Hippocampal formation (tissue), 2 donors: ENCODE measurements at places on chromosomes 7 and 10.

DNA sequence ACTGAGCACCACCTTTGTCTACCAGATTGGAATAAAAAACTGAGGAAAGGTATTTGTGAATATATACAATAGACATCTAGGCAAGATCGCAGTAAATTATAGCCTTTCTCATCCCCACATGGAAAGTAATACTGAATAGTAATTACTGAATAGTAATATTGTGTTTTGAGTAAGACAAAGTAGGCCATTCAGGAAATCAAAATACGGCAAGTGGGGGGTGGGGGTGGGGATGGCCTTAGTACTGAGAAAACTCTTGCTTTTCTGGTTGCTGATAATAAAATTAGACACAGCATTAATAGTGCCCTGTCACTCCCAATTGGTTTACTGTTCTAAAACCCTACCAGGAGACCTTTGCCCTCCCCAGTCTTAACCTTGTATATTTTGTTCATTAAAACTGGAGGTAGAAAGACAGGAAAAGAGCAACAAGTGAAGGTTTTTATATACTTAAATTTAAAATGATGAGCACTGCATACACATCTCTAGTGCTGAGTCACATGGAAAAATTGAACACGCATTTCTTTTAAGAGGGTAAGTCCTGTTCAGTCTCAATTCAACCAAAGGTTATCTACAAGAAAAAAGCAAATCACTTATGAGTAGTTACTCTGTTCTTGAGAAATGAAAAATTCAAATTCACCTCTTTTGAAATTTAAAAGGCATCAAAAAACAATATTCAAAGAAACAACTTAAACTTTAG lies 65.6 kb downstream of the IGF2BP3 start:
- no peak for DNase-seq

DNA sequence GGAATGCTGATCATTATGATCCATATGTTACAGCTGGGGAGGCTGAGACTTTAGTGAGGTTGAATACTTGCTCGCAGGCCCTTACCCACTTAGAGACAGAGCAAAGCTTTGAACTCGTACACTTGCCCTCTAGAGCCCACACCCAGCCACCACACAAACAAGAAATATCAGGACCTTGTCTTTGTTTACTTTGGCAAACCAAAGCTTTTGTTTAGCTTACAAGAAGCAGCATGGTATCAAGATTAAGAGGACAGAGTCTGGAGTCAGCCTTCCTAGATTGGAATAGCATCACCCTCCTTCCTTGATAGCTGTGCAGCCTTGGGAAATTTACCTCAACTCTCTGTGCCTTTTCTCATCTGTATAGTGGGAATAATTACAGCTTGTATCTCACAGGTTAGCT lies 477.5 kb downstream of the SUGCT start:
- no peak for DNase-seq

GRCh38 chr10:132606536-132607316 lies 69.1 kb downstream of the INPP5A start:
- DNase-seq = peak; percentile 51

GRCh38 chr7:2513702-2514101 lies 5.9 kb upstream of the LFNG start:
- DNase-seq = no peak

DNA sequence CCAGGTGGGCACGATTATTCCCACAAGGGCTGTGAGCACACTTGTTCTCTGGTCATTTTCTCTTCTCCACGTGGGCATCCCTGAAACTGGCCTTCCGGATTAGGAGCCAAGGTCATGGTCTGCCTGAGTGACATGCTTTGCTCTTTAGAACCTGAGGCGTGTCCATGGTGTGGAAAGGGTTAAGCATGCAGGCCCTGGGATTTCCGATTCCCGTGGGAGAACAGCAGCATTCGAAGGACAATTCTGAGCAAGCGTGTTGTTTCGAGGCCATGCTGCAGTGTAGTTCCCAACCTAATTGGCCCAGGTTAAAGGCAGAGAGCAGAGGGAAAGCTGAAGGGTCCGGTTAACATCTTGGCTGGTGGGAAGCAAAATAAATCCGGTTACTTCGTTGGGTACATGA lies 245.9 kb downstream of the SKAP2 start:
- no peak for DNase-seq

DNA sequence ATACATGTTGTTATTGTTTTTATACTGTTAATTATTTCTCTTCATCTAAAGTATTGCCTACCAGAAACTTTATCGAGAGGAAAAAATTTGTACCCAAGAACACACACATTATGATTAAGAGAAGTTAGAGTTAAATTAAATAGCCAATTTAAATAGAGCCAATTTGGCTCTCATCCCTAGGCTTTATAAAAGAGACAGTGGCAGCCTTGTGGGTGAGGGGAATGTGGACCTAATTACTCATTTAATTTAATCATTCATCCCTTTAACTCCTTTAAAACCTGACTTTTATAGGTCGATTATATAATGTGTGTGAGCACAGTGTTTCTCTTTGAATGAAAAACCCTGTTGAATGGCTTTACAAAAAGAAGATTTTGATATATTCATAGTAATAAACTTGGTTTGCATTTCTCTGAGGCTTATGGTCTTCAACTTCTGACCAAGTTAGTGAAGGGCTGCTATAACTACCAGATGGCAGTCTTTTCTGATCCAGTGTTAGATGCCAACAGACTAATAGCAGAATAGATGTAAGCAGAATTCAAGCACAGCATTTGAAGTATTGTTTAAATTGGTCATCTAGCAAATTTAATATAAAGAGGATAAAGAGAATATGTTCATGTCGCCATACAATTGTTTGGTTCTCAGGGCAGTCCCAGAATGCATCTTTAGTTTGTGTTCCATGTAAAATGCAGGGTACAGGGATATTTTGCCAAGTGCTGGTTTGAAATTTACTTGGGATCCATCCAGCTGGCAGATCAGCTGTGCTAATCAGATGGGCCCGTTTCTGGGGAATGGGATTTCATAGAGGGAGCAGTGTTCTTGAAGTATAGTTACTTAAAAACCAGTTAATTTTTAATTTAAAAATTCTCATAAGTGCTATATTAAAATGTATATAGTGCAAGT lies 25.3 kb downstream of the ADD3 start:
- peak; percentile 32 for DNase-seq

DNA sequence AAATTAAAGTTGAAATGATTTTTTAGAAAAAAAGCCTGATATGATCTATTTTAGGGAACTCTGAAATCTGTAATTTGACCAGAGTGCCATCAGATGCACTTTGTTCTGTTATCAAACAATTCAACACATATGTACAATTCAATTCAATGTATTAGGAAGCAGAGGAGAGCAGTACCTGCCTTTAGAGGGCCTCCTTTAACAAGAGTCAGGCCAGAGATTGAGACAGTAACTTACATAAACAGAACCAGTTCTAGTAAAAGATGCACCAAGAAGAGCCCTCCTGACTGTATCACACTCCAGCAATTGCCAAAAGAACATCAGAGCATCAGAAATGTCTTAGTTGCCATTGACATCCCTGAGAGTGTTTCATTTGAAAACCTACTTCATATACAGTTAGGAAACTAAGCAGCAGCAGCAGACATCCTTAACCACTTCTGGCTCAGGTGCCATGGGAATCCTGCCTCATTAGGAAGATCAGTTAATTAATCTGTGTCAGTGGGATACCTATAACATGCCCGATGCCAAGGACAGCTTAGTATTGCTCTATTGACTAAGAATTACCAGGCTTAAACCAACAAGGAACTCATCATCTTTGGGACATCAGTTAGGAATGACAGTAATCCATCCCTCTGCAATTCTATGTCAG lies 1222.6 kb upstream of the LRRN3 start:
- DNase-seq = no peak

DNA sequence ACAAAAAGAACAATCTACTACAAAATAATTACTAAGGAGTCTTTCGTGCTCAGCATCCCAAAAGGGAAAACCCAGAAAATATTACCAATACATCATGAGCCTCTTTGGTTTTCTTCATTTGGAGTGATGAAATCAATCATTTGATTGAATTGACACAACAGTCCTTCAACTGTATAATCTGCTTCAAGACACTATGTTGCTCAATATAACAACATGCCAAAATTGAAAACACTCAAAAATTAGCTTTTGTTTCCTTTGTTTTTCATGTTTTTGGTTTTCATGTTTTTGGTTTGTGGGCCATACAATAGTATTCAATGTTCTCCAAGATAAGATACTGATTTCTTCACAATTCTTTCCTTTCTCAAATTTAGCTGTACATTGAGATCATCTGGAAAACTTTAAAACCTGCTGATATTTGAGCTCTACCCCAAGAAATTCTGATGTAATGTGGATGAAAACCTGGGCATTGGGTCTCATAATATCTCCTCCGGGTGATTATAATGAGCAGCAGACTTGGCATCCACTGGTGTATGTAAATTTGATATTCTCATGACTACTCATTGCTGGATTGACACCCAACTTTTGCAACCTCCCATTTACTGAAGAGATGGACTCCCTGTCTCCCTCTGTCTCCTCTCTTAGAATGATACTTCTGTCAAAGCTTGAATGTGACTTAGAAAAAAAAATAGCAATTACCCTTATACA lies 4.6 kb downstream of the SOSTDC1 start:
- DNase-seq = no peak

- DNase-seq = no peak
Observed at GRCh38 chr10:15451137-15452094, 80.3 kb upstream of the FAM171A1 start.

GRCh38 chr7:108001764-108002725 lies 916 bp downstream of the LAMB1 start:
- no peak for DNase-seq

GRCh38 chr7:49324707-49325106 lies 400.4 kb downstream of the CDC14C start:
- no peak for DNase-seq

DNA sequence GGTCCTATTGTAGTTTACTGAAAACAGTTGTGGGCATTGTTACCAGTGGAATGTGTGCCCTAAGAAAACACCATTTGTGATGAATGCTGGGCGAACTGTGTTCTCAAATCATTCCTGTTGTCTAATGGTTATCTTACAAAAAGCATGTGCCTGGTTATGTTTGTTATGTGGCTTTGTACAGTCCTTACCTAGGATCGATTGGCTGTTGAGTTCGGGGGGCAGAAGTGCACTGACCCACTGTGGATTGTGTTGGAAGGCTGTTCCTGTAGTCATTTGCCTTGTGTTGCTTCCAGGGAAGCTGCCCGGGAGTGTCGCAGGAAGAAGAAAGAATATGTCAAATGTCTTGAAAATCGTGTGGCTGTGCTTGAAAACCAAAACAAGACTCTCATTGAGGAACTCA lies 84.3 kb downstream of the CREM start:
- DNase-seq = no peak

DNA sequence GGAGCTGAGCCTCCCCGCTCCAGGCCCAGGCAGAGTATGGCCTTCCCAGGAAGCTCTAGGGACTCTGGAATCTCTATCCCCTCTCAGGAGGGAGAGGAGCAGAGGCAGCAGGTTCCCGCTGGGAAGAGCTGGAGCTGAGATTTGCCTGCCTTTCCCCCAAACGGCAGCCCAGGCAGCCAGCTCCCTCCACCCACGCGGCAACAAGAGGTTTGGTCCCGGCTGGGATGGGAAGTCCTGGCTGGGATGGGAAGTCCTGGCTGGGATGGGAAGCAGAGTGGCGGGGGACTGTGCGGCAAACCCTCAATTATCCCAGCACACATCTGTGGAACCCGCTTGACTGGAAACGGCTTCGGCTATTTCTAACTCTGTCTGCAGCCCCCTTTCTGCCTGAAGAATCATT lies 223.0 kb downstream of the ELFN1 start:
- no peak for DNase-seq

DNA sequence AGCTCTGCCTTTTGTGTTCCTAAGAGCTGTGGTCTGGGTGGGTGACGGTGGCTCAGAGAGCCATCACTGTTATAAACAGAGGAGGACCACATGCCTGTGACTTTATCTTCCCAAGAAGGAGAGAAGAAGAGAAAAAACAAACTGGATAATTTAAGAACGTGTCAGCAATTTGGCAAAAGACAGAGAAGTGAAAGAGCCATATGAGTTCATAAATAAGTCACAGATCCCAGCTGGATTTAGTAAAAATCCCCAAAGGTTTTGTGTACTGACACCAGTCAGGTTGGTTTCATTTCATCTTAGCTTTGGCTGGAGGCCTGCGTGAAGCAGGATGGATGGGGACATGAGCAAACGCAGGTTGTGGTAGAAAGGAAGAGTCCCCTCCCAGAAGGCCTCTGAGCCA lies 120.7 kb downstream of the CXCL12 start:
- no peak for DNase-seq

GRCh38 chr10:60535427-60535826 lies 145.8 kb upstream of the ANK3 start:
- DNase-seq = no peak

DNA sequence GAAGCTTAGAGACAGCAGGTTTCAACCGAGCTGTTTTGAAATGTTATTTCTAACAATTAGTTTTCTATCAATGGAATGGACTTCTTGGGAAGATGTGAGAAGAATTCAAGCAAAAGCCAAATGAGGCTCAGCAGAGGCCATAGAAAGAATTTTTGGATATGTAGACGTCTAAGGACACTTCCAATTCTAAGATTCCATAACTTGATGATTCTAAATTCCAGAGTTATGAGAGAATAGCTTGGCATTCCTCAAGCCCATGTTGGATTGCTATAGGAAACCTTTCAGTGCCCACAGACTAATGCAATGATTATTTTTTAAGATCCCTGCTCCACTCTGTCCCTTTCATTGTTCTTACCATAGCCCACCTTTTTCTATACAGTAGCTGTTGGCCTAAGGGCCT lies 77.2 kb upstream of the PALS2 start:
- no peak for DNase-seq

DNA sequence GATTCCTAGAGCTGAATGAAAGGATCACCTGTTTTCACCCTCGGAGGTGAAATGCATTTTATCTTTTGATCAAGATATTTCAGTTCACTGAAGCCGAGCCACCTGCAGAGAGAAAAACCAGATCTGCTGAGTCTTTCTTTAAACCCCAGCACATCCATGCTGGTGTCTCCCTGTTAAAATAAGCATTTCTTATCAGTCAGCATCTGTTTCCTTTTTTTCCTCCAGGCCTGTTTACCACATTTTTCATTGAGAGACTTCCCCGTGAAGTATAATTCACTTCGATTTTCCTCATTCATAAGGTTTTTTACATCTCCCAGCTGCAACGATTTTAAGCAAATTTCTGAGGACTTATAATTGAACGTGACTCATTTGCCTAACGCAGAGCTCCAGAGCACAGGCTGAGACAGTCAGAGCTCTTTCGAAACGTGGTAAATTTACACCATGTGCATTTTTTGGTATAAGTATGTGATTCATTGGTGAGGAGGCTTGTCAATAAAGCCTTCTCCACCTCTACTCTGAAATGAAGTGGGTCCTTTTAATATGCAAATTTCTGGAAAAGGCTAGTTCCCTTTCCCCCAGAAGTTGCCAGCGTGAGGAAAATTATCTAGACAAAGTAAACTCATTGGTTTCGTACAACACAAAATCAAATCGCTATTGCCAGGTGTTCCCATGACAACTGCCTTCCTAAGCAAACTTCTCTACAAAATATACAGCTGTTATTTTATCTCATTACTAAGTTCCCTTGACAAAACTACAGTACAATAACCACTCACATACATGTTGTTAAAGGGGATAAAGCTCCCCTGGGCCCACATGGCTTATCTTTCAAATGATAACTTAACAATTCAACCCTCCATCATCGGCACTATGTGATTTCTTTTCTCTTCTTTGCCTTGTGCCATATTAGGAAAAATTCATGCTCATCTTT lies 374.8 kb upstream of the AKR1E2 start:
- no peak for DNase-seq

- no peak for DNase-seq
Observed at GRCh38 chr10:103276251-103276895, 565 bp upstream of the INA start.
